ENCODE measurements at places on chromosomes 5 and 9. TPM values are rescaled to one million over a fixed set of nuclear protein-coding genes. Genes with fewer than 3 reads are reported as not detected.

The PDGFRB gene
- total RNA-seq = 0.74 TPM

The BHMT2 gene
- not detected for total RNA-seq

DNA sequence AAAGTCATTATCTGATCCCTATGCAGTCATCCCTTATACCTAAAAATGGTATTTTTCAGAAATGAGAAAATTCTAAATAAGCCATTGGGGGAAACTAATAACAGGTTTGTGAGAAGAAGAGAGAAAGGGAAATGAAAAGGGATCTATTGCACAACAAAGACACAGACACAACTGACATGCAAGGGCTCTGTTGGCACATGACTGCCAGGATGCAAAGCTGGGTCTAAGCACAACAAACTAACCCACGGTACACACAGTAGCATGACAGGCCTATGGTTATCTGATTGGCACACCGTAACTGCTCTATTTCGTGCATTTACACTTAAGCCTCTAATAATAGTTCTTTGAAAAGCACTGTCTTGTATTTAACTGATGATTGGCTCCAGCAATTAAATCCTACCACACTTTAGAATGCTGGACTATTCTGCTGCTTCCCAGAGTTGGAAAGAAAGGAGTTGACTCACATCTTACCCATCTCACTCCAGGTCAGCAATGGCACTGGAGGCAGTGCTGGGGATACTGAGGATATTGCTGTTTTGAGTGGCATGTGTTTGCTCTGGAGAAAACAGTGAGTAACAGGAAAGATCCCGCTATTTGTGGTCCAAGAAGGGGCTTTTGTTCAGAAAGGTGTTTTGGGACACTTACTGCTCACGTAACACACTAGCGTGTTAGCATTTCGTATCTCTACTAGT, 328.3 kb downstream of the GLIS3 start:
- DNase-seq = no peak

- no peak for DNase-seq
Observed at GRCh38 chr9:90789862-90790261, 11.8 kb upstream of the SYK start.

- DNase-seq = no peak
Observed at GRCh38 chr9:114314881-114315722, 7.8 kb upstream of the ORM1 start.

Data from activated CD8-positive, alpha-beta T cell treated with anti-CD3 and anti-CD28 coated beads for 36 hours (primary cell).